ENCODE measurements at places on chromosomes 6 and 20. TPM values are rescaled to one million over a fixed set of nuclear protein-coding genes. Genes with fewer than 3 reads are reported as not detected.

- DNase-seq: no peak
Observed at GRCh38 chr20:25339608-25340007, 51.0 kb downstream of the ABHD12 start.

BCAS4 gene
- total RNA-seq: 11.4 TPM

OR2B6 gene
- not detected for total RNA-seq

GRCh38 chr6:34540841-34541240 lies 15.3 kb downstream of the SPDEF start:
- no peak for DNase-seq

GRCh38 chr6:125764121-125764671 lies 14.8 kb downstream of the HEY2 start:
- no peak for DNase-seq

Measured in frontal cortex (tissue), 4 donors.